Kidney epithelial cell (primary cell): ENCODE measurements at places on chromosomes 12 and 14. TPM values are rescaled to one million over a fixed set of nuclear protein-coding genes. Genes with fewer than 3 reads are reported as not detected.

The KRT71 gene
- total RNA-seq, result not detected in 2 replicates

The FITM1 gene
- total RNA-seq, result not detected in 2 replicates

DNA sequence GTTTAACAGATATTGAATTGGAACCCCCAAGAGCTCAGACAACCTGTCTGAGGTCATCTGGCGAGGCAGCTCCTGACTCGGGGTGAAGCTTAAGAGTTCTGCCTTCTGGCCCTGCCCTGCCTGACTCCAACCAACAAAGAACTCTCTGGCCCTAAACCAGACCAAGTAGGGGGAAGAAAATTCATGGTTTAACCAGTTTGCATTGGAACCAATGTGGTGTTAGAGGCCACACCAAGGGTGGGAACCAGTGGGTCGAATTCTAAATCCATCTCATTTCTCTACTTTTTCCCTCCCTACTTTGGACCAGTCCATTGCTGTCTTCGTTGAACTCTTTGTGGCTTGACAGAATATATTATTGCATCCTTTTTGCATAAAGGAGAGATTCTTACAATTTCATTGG is 30.4 kb upstream of the GSG1 start:
- DNase-seq, result no peak

DNA sequence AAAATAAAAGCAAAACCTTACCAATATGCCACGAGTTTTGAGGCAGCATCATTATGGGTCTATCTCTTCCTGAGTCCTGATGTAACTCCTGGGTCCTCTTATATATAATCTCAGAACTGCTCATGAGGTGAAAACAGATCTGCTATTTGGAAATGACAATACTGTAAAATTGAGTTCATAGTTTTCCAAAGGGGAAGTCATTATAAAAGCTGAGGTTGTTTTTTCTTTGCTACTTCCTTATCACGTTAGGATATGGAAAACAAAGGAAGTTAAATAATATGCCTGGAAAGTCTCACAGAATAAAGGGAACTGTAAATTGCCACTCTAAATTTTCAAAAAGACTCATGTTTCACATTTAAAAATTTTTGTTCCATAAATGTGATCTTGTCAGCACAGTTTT is at the start of gene CD163L1:
Gene CD163L1 (minus strand): TSS at position 78 of the 400 bp plus-strand sequence. CDS start 26 bp downstream, at position 52.
- DNase-seq, result no peak

DNA sequence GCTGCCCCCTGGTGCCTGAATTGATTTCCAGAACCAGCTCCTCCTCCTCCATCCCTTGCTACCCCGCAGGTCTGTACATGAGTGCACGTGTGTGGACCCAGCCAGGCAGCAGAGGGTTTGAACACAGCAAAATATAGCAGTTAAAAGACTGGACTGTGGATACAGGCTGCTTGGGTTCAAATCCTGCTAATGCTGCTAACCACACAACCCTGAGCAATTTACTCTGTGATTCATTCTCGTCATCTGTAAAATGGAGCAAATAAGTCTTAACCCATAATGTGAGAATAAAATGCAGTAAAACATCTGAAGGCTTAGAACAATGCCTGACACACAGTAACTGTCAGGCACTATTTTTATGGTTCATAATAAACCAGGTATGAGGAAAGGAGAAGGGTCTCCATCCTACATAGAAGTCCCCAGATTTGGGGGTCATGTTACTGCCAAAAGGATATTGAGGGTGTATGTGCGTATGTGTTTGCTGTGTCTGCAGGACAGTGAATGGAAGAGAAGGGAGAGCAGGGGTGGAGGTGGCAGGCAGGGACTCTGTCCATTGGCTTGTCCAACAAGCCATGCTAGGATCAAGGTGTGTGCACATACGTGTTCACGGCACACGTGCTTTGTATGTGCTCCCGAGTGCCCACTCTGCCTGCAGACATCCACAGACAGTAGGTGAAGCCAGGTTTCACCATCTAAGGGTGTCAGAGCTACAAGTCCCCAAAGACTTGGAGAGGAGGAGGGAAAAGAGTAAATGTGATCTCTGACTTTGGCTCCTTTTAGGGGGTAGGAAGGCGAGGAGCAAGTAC is 1.5 kb upstream of the STAT6 start:
- DNase-seq, result no peak

- no peak for DNase-seq
Observed at GRCh38 chr14:68295316-68295816, 475.8 kb downstream of the RAD51B start.

- no peak for DNase-seq
Observed at GRCh38 chr12:8681129-8681884, 16.5 kb upstream of the RIMKLB start.

- DNase-seq, result no peak
Observed at GRCh38 chr12:60194678-60195077, 598.8 kb downstream of the SLC16A7 start.

- no peak for DNase-seq
Observed at GRCh38 chr12:61574339-61574738, 685.9 kb upstream of the USP15 start.
